ENCODE measurements at places on chromosomes 4 and X. TPM values are rescaled to one million over a fixed set of nuclear protein-coding genes. Genes with fewer than 3 reads are reported as not detected.

The GNRHR gene
- total RNA-seq: not detected

The MAGEE2 gene
- not detected for total RNA-seq

The PCYT1B gene
- total RNA-seq: not detected

The GAGE12F gene
- not detected for total RNA-seq

The UCP1 gene
- total RNA-seq: not detected

The OPN1MW2 gene
- not detected for total RNA-seq

The GRPR gene
- not detected for total RNA-seq

The TCP11X2 gene
- total RNA-seq: not detected

The IL21 gene
- total RNA-seq: not detected

The GYPE gene
- not detected for total RNA-seq

The F8A1 gene
- total RNA-seq: 20.5 TPM

The TIGD4 gene
- not detected for total RNA-seq

The DCAF8L1 gene
- not detected for total RNA-seq

The ABCG2 gene
- 0.23 TPM for total RNA-seq

The NSG1 gene
- total RNA-seq: 0.13 TPM

The PRR32 gene
- 0.29 TPM for total RNA-seq

The PFKFB1 gene
- 18.5 TPM for total RNA-seq

The ADGRL3 gene
- total RNA-seq: 1.2 TPM

The VCX2 gene
- not detected for total RNA-seq

The CLDN2 gene
- total RNA-seq: 0.16 TPM

The HCFC1 gene
- 49.1 TPM for total RNA-seq

The ACOX3 gene
- total RNA-seq: 19.0 TPM

The TRPC5OS gene
- total RNA-seq: not detected

The LUZP4 gene
- total RNA-seq: not detected
